ENCODE measurements at places on chromosomes 2 and 18.

- DNase-seq, result no peak
Observed at GRCh38 chr2:1590596-1591460, 153.5 kb downstream of the PXDN start.

GRCh38 chr2:173346035-173346434 is 8.6 kb upstream of the CDCA7 start:
- no peak for DNase-seq

DNA sequence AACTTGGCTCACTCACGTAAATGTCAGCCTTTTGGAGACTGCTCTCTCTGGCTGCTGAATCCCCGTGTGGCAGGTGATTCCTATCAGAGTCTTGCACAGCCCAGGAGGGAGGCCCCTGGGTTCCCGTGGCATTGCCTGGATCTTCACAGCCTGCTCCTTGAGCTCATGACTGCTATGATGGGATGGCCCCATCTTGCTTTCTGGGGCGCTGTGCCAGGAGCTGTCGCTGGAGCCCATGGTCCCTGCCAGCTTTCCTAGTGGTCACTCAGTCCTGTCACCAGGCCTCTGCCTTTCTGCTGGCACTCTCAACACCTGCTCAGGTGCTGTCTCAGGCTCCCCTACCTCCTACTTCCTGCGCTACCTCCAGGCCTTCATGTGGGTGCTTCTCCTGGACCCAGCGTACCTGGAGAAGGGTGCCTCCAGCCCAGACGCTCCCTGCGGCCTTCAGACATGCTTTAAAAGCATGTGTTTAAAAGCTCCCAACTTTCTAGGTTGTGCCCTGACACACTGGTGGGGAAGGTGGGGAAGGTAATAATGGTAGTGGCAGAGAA is 110.1 kb downstream of the MCFD2 start:
- DNase-seq, result no peak

- no peak for DNase-seq
Observed at GRCh38 chr18:79948719-79949411, 2.6 kb downstream of the SLC66A2 start.

All from CD4-positive, alpha-beta T cell treated with Interleukin-6 at 100 ng/mL for 8 hours (primary cell).